ENCODE measurements at places on chromosomes 6 and 20. TPM values are rescaled to one million over a fixed set of nuclear protein-coding genes. Genes with fewer than 3 reads are reported as not detected.

GRCh38 chr20:9516234-9516871, 2.0 kb downstream of the LAMP5 start:
- DNase-seq: no peak

DNA sequence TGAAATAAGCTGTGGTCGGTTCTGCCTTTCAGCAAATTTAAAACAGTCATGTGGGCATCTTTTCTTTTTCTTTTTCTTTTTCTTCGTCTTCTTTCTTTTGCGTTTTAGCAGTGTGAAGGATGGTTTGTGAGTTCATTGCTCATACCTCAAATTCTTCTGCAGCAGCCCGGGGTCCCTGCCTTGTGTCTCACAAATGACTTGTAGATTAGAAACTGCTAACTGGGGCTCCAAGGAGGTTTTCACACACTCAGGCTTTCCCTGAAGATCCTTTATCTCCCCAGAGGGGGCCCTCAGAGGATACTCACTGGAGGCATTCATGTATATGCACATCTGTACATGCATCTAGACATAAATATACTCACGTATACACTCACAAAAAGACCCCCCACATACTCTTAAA, 1.7 kb downstream of the SMOC2 start:
- DNase-seq: peak; percentile 23

The ROS1 gene
- not detected for total RNA-seq

DNA sequence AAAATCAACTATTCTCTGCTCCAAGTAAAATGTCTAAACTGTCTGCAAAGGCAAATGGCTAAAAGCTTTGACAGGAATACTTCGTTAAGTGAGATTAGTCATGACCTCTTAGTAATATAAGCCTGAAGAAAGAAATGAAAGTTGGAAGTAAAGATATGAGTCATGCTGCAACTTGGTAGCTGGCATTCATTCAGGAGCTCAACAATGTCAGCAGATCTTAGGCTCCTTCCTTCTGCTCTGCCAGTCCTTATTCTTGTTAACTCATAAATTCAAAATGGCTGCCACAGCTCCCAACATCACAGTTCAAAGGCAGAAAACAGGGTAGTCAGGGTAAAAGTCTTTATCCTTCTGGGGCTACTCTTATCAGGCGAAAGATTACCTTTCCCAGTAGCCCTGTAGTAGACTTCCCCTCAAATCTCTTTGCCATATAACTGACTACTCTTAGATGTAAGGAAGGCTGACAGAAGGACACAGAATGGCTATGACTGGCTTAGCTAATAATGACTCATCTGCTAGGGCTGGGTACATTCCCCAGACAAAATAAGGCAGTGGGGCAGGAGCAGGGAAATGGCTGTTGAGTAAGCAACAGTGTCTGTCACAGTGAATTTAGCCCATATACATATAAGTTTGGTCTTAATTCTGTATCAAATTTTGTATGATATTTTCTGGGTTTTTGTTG, 24.4 kb upstream of the C6orf62 start:
- no peak for DNase-seq

The WFDC2 gene
- 7.0 TPM for total RNA-seq

The GABBR1 gene
- 97.9 TPM for total RNA-seq

DNA sequence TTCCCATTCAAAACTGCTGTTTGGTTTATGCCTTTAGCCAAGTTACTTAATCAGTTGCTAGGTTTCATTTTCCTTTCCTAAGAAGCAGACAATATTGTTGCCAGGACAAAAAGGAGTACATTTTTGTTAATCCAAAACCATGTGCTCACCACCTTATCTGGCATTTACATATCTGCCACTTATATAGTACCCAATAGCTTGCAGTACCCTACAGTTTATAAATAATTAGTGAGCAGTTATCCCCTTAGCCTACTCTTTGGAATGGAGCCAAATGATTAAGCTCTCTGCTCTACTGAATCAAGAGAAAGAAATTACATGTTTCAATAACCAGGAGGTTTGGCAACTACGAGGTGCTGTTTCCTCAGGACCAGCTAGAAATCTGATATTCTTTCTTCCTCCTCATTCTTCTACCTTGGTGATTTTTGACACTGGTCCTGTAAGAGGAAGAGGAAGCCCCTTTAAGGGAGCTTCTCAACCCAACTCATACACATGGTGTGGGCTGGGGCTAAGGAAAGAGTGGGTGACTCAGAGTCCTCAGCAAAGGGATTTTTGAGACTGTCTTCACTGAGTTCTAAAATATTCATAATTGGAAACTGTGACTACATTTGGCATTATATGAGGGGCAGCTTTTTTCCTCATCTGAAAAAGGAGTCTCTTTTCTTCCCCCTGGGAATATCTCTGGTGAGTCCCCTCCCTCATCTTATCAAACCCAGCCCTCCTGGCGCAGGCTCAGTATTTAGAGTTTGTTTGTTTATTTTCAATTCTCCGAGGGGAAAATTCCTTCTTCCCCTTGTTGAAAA, 1.5 kb downstream of the ZNFX1 start:
- peak; percentile 58 for DNase-seq

The GNAS-AS1 gene
- 0.30 TPM for total RNA-seq

- DNase-seq: no peak
Measured at GRCh38 chr6:65570340-65570739, 136.7 kb downstream of the EYS start.

GRCh38 chr20:25284131-25284601, 36.3 kb downstream of the PYGB start:
- DNase-seq: no peak

The BCAS1 gene
- total RNA-seq: 109 TPM

The RAD21L1 gene
- 0.10 TPM for total RNA-seq

DNA sequence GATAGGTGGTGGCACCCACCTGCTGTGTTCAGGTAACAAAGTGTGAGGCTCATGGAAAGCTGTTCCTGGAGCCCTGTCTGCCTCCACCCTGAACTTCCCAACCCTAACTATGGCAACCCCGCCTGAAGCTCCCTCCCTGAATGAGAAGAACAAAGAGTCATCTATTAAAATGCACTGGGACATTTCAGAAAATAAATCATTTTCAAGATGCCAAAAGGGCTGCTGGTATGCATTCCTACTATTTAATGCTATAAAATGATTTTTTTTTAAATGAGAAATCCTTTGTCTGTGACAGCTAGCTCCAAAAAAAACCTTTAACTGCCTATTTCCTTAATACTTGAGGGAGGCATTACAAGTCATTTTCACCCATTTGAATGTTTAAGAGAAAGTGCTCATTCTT, 84.3 kb upstream of the MRPS10 start:
- DNase-seq: no peak

The HCRTR2 gene
- 11.6 TPM for total RNA-seq

DNA sequence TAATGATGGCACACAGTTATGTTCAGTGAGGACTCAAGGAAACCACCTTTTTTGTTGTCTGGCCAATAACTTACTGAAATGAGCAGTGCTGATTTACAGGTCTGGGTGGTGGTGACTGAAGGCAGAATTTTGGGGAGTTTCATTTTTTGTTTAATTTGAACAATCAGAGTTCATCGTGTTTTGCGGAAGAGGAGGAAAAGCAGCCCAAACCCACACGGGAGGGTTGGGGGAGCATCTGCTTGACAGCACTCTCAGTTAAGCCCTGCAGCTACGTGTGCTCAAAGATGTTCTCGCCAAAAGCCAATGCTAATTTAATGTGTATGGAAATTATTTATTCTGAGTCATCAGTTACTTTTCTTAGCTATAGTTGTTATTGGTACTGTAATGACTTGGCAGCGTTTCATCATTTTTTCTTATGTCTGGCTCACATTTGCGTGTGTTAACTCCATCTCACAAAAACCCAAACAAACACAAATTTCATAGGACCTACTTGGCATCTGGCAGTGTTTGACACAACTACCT, 89.2 kb downstream of the UST start:
- no peak for DNase-seq

GRCh38 chr6:35742842-35743241, 6.0 kb downstream of the ARMC12 start:
- DNase-seq: no peak

The HLA-DMB gene
- 13.7 TPM for total RNA-seq

GRCh38 chr6:111997853-111998208, 56.1 kb upstream of the CCN6 start:
- DNase-seq: no peak

DNA sequence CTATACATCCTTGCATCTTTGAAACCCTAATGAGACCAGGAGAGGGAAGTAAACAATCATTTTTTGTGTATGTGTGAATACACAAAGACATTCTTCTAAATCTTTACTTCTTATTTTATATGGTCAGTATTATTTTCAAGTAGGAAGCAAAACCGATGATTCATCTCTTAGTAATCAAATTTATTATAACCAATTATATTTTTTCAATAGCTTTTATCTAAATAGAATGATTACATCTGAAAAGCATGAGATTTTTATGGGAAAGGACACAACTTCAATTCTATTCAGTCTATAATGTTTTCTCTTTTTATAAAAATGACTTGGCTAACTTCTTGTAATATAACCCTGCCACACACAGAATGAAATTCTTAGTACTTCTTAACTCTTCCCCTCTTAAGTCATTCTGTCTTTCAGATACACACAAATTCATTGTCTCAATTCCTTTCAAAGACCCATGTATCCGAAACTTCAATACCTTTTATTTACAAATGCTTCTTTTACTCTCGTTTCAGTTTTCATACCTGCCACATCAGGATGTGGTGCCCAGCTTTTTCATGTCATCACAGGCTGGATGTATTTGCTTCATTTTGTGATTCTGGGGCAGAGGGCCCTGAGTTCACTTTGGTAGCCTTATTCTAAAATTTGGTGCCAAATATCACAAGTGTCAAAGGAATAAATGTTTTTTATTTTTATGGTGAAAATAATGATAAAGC, 227.0 kb downstream of the PHF3 start:
- DNase-seq: no peak

DNA sequence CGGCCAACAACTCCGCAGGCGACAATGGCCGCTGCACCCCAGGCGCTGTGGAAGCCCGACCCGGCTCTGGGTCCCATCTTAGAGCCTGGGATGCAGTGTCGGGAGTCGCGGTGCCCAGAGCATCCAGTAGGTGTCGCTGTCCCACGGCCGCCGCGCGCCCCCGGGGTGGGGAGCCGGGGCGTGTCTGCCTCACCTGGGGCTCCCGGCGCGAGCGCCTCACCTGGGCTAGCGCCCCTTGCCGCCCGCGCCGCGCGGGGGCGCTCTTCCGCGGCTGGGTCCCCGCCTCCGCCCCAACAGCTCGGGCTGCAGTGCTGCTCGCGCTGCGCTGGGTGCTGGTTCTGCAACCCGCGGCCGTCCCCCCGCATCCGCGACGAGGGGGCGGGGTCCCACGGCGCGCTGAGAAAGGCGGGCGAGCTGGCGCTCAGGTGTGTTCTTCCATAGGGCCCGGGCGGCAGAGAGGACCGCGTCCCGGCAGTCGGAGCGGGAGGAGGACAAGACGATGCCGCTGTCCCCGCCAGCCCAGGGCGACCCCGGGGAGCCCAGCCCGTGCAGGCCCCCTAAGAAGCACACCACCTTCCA, at the start of gene CRYBG1:
Gene CRYBG1 (plus strand): TSS at position 308 of the 579 bp plus-strand sequence. CDS start 192 bp downstream, at position 500.
- DNase-seq: peak; percentile 58

DNA sequence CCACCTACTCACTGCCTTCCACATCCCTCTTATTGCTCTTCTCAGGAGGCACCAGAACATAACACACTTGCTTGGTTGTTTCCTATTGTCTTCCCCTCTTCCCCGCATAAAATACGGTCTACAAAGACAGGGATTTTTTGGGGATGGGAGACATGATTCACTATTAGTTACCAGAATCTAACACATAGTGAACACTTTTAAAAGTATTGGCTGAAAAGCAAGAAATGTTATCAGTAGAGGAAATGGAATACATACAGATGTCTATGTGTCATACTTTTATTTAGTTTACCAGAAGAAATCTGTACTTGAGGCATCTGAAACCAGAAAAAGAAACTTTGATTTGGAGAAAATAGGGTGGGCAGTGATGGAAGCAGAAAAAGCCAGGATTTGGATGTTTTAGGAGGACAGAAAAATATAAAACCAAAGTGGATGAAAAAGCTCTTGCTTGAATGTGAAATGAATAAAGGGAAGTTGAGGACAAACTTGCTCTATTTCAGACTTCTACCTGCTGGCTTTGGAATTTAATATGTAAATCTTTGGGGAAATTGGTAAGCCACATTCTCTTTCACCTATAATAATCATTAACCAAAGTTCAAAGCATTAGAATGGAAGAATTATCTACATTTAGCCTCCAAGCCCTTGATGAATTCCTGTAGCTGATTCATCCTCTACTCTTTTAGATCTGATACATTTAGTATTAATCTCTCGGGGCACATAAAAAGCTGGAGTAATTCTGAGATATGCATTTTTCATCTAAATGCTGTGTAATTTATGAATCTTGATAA, 82.6 kb downstream of the DOK5 start:
- peak; percentile 28 for DNase-seq

DNA sequence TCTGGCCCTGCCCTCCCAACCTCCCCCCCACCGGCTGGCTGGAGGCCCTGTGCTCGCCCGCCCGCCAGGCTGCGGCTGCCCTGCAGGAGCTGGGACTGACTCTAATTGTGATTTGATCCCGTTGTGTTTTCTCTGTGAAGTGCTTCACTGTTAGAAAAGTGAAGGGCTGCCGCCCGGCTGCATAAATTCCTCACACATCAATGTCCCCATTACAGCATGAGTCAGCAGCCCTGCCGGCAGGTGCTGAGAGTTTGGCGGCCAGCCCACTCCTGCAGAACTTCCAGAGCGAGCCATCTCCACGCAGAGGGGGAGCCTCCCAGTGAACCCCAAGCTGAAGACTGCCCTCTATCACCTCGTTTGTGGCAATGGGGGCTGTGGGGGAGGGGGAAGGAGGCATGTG, 137.9 kb downstream of the DLL1 start:
- peak; percentile 80 for DNase-seq

DNA sequence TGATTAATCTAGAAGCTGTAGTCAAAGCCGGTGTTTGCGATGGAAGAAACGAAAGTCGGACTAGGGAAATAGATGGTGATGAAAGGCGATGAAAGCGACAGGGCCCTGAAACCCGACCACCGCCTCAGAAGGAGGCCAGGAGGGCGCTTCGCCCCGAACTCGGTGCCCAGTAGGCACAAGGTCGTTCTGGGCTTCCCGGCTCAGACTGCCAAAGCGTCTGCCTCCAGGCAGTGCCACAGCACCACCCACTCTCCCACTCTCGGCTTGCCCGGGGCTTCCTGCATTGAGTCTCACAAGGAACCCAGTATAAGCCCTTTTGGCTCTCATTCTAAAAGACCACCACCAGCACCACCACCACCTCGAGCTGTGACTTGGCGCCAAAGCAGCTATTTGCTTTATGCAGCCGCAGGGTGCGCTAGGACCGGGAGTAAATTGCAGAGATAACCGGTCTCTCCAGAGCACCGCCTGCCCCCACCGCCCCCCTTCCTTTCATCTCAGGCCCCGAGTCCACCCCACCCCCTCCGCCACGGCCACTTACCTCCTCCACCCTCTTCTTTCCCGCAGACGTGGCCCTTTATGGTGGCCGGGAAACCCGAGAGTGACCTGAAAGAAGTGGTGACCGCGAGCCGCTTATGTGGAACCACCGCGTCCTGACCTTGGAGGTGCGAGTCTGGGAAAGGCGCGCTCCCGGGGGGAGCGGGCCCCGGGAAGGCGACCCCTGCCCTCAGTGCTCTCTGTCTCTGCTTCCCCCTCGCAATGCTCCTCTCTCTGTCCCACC, 2.4 kb downstream of the TCF21 start:
- no peak for DNase-seq

GRCh38 chr6:69465866-69466265, 330.9 kb downstream of the LMBRD1 start:
- DNase-seq: no peak

GRCh38 chr20:18361678-18362077, 73.4 kb downstream of the ZNF133 start:
- no peak for DNase-seq
